ENCODE measurements at places on chromosomes 2 and 18.

DNA sequence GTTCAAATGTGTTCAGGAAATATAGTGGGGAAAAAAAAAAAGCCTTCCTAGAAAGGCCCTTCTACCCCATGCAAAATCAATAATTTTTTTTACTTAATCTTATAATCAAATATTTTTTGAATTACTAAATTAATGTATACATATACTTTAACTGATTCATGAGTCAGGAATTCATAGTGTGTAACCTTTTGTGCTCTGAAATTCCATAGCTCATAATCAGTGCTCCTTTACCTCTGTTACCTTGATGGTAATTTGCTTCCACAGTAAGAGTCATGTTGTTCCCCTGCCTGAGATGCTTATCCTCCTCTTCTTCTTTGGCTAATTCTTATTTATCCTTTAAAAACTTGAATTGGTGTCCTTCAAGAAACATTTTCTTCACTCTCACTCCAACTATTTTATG lies 414.2 kb downstream of the THSD7B start:
- no peak for DNase-seq

- DNase-seq, result no peak
Observed at GRCh38 chr2:42839809-42840501, 47.6 kb upstream of the HAAO start.

DNA sequence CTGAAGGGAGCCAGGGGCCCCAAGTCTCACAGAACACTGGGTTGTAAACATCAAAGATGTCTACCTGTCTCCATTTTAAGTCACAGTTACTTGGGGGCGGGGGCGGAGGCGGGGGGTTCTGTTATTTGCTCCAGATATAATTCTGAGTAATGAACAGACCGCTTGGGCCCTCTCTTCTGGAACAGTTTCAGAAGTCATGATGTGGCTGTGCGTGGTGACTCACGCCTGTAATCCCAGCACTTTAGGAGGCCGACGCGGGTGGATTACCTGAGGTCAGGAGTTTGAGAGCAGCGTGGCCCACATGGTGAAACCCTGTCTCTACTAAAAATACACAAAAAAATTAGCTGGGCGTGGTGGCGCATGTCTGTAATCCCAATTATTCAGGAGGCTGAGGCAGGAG lies 157.9 kb upstream of the APCDD1 start:
- no peak for DNase-seq

GRCh38 chr2:137772451-137772850 lies 191.8 kb upstream of the HNMT start:
- DNase-seq, result no peak

DNA sequence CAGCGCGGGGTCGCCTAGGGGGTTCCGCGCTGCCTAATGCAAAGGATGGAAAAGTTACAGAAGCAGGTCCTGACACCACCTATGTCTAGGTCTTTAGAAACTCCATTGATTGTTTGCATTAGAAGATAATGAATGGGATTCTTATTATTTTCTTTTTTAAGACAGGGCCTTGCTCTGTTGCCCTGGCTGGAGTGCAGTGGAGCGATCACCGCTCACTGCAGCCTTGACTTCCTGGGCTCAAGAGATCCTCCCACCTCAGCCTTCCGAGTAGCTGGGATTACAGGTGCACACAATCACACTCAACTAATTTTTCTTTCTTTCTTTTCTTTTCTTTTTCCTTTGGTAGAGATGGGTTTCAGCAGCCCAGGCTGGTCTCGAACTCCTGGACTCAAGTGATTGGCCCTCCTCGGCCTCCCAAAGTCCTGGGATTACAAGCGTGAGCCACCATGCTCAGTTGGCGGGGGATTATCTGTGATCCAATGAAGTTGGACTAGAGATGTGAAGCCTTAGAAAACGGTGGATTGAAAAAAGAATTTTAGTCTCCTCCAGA lies 761 bp upstream of the IDH1 start:
- DNase-seq, result no peak

DNA sequence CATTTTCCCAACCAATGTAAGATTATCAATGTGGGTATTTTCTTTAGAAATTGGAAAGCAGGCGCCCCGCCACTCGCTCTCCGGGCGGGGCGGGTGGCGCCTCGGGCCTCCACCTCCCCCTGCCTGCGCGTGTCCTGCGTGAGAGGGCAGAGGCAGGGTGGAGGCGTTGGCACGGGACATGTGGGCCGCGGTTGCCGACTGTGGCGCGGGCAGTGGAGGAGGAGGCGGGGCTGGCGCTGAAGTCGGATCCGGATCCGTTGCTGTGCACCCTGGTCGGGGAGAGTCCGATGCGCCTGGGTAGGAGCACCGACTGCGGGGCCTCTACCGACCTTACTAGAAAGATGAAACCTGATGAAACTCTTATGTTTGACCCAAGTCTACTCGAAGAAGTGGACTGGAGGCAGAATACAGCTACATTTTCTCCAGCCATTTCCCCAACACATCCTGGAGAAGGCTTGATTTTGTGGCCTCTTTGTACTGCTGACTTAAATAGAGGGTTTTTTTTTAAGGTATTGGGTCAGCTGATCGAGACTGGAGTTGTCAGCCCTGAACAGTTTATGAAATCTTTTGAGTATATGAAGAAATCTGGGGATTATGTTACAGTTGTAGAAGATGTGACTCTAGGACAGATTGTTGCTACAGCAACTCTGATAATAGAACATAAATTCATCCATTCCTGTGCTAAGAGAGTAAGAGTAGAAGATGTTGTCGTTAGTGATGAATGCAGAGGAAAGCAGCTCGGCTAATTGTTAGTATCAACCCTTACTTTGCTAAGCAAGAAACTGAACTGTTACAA lies 37.9 kb downstream of the PMS1 start:
- DNase-seq, result no peak

DNA sequence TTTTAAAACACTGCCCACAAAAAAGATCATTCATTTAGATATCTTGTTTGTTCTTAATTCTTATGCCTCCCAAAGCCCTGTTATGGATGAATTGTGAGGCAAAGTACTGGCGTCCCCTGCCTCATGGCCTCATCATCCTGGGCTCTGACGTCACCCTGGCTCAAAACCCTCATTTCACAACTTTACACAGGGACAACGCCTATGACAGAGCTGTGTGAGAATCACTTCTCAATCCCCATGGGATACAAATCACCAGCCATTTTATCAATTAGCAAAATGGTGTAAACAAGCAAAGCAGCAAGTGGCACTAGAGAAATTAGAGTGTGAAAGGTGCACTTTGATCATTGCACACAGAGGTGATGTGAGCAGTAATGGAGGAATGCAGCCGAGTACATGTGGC lies 16.6 kb downstream of the FHOD3 start:
- DNase-seq, result no peak
